ENCODE measurements at places on chromosomes 5 and 9.
A peak's percentile ranks its signal among the peaks of the same experiment; 100 is the strongest.

DNA sequence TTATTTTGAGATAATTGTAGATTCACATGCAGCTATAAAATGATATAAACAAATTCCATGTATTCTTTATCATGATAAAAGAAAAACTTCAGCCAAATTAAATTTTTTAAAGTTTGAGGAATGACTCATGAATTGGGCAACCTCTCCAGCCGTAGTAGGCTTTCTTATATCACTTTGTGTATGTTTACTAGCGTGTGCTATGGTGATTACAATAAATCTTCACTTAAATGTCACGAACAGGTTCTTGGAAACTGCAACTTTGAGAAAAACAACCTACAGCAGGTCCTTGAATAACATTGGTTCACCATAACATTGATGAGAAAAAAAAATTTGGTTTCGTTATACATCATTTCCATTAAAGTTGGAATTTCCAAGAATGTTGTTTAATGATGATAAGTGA is 730.9 kb upstream of the TYRP1 start:
- no peak for DNase-seq

- no peak for DNase-seq
Observed at GRCh38 chr5:134148316-134148715, 28.4 kb downstream of the SKP1 start.

DNA sequence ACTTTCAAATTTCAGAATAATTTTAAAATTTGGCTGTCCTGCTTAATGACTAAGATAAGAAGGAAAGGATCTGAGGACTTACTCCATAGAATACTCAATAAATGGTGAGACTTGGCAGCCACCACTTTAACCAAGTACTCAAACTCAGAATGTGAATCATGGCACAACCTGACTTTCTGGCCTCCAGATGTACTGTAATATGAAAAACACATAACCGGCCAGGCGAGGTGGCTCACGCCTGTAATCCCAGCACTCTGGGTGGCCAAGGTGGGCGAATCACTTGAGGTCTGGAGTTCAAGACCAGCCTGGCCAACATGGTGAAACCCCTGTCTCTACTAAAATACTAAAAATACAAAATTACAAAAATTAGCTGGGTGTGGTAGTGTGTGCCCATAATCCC is 10.0 kb upstream of the MARCHF6 start:
- DNase-seq = no peak

DNA sequence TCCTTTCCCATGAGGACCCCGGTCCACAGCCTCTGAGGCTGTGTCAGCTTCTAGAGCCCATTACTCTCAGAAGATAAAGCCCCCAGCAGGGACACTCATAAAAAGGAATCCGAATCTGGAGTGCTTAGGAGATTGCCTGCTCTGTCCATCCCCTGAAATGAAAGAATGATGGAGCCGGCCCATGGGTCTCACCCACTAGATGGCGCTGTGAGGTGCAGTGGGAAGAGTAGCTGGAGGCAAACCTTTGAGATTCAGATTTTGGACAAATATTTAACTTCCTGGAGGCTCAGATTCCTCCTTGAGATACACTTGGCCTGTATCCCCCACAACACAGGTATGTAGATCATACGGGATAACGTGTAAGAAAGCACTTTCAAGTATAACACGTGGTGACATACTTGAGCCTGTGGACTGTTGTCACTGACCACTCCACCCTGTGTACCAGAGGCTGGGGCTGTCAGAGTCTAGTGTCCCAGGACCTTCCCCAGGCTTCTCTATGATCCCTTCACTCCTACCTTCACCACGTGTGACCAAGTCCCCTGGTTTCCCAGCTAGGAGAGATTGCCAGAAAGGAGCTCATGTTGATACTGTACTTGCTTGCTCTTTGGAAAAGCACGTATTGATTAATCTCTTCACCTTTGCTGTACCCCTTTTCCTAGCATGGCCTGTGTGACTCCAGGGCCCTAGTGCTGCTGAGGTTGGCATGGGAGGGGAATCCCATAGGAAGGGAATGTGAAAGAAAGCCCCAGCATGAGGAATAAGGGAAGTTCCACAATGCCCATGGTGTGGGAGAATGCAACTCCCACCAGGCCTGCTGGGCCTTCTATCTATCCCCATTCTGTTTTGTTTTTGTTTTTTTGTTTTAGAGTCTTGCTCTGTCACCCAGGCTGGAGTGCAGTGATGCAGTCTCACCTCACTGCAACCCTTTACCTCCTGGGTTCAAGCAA is 32.1 kb downstream of the TRMO start:
- DNase-seq = peak; percentile 68

- no peak for DNase-seq
Observed at GRCh38 chr9:33192493-33193255, 25.5 kb upstream of the B4GALT1 start.

GRCh38 chr5:87390075-87390474 is 22.7 kb downstream of the CCNH start:
- no peak for DNase-seq

GRCh38 chr5:14017904-14018303 is 73.4 kb upstream of the DNAH5 start:
- DNase-seq = no peak

DNA sequence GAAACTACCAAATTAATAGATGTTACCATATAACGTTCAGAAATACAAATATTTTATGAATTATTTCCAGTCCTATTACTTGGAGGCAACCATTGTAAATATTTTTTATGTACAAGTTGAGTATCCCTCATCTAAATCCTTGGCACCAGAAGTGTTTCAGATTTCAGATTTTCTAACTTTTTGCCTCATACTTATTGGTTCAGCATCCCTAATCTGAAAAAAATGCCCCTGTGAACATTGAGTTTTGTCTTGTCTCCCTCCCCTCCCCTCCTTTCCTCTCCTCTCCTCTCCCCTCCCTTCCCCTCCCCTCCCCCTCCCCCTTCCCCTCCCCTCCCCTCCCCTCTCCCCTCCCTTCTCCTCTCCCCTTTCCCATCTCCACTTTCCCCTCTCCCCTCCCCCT is 40.6 kb downstream of the UBAP1 start:
- no peak for DNase-seq

- no peak for DNase-seq
Observed at GRCh38 chr5:132259069-132259851, 1.8 kb downstream of the PDLIM4 start.

- DNase-seq = no peak
Observed at GRCh38 chr5:55480781-55481180, 54.0 kb downstream of the PLPP1 start.

- no peak for DNase-seq
Observed at GRCh38 chr9:131236761-131237160, 39.5 kb downstream of the FAM78A start.

DNA sequence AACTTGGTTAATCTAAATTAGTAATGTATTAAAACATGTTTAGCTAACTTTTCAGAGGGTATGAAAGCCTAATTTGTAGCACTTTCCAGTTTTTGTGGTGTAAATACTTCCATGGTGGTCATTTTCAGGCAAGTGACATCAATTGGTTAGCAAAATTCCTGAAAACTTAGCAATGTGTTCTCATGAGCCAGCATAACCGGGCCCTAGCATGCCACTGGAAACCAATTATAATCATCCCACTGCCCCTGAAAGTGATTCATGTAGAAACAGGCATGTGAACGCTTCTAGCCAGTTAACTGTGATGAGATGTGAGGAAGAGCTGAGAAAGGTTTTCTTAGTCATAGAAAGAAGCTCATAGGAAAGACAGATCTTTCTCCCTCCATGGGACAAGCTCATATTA is 417.2 kb downstream of the TLR4 start:
- no peak for DNase-seq

DNA sequence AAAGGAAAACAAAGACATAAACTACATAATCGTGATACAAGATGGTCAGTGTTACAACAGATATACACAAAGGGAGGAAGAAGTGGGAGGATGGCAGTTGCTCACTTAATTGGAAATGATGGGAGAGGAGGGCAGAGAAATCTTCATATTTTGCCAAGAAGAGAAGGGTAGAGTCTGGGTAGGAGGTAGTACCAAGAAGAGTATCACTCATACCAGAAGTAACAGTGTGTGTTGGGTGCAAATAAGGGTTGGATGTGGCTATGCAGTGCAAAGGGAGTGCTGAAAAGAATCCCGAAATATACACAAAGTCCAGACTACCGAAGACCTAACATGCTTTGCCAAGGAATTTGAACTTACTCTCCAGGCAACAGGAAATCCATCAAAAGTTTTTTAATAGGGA is 41.0 kb downstream of the ERMP1 start:
- no peak for DNase-seq

GRCh38 chr9:4530375-4530774 is 40.1 kb downstream of the SLC1A1 start:
- no peak for DNase-seq

- no peak for DNase-seq
Observed at GRCh38 chr9:110842169-110842568, 173.6 kb downstream of the MUSK start.

DNA sequence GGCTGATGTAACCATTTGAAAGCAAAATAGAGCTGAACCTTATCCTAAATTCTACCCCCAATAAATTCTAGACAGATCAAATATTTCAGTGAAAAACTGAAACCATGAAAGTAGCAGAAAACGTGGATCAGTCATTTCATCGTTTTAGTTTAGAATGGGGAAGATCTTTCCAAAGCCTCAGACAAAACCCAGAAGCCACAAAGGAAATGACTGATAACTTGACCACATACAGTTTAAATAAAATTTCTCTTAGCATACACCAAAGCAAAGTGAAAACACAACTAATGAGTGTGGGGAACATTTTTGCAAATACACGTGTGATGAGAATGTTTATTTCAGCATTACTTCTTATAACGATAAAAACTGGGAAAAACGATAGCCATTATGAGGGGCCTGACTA is 284.8 kb downstream of the ADGRV1 start:
- no peak for DNase-seq

DNA sequence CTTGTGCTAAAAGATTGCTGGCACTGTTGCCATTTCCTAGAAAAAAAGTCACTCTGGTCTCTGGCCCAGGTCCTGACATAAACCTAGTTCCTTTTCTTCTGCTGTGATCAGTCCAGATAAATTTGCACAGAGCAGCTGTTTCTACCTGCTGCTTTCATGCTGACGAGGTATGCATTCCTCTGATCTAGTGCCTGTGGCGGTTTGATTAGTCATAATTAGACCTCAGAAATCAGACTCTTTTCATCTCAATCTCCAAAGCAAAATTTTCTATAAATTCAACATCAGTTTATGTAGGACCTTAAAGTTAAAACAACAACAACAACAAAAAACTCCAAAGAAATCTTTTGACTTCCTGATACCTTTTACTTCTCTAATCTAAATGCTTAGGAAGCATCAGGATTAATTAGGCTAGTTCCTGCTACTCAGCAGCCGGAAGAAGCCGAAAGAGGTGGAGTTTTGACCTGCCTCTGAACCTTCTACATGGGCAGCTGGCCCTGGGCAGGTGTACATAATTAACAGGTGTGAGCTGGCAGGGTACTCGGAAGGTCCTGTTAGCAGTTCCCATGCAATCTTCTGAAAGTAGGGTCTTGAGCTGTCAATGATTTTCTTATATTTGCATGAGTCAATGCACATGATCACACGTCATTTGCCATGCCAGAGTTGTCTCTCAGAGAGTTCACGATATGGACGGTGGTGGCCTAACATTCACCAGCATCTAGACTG is 83.3 kb upstream of the CCDC112 start:
- no peak for DNase-seq

- no peak for DNase-seq
Observed at GRCh38 chr9:131747352-131747751, 7.5 kb upstream of the RAPGEF1 start.

DNA sequence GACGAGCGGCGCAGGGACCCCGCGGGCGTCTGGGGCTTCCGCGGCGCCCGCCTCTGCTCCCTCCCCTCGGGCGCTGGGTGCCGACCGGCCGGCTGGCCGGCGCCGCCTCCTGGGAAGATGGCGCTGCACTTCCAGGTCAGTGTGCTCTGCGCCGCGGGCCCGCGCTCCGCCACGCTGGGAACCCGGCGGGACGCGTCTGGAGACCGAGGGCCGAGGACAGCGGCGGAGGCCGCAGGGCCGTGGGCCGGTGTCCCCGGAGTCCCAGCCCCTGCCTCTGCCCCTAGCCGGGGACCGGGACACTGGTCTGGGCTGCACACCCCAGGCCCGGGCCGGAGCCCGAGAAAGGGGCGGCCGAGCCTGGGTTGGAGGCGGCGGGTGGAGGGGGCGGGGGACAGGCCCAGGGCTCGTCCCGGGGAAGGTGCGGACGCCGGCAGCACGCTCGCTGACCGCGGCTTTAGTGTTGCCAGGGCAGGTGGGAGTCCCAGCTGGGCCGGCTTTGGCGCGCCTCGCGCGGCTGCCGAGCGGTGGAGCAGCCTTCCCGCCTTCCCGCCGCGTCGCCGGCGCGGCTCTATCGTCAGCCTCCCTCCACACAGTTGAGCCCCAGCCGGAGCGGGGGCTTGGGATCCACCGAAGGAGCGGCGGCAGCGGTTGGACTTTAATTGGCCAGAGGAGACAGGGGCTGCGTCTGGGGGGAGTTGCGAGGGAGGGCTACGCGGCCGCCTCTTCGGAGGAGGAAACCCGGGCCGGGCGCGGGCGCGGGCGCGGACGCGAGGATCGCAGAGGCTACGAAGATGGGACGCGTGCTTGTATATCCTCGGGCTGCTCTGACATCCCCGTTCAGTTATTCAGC is at the start of gene RANBP17:
TSS of gene RANBP17 (plus strand) at position 102 of the 850 bp plus-strand sequence.
- no peak for DNase-seq

DNA sequence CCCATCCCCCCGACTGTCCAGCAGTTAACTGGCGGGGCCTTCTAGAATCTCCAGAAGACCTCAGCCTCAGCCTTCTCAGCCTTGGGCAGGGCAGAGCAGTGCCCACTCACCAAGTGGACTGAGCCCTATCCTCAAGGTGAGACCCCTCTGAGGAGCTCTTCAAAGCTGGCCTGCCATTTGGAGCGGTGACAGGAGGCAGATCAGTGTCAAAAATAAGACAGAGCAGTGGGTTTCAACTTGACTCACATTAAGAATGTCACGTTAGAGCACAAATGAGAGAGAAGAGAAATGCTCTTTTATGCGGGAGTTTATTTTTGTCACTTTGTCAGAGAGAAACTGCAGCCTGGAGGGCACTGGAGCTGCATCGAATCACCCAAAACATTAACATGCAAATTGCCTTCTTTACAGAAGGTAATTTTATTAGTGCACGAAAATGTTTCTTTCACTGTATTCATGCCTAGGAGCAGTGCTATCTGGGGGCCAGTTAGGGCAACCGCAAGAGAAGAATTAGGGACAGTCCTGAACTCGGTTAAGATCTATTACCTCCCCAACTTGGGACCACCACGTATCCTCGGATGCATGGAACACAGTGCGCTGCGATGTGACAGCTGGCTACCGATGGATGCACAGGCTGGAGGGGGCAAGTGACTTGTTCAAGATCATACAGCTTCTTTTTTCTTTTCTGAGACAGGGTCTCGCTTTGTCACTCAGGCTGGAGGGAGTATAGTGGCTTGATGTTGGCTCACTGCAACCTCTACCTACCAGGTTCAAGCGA is 188.5 kb downstream of the DAB2IP start:
- DNase-seq = no peak

GRCh38 chr5:107968998-107969397 is 298.3 kb upstream of the EFNA5 start:
- no peak for DNase-seq
